Thyroid gland (tissue), 4 donors: ENCODE measurements at places on chromosomes 7 and 10.

GRCh38 chr10:111360260-111360925 is 283.6 kb downstream of the ADRA2A start:
- DNase-seq: peak; percentile 56

- DNase-seq: no peak
Observed at GRCh38 chr10:119777686-119778085, 51.8 kb downstream of the INPP5F start.

DNA sequence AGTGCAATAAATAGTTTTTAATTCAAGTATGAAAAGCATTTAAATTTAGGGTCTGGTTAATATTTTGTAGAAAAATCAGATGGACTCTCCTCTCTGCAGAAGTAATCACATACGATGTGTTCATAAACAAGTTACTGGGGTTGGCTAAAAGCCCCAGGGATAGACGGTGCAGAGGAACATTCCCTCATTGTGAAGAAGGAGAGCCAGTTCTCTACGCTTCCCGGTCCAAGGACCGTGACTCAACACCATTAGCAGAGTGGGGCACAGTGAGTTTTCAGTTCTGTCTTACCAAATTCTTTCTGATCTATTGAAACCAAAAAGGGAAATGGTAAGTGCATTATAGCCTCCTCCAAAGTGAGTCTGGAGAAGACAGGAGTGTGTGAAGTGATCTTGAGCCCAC is 327.8 kb downstream of the WDR37 start:
- DNase-seq: no peak

- no peak for DNase-seq
Observed at GRCh38 chr10:109475711-109476421, 447.4 kb downstream of the XPNPEP1 start.

- no peak for DNase-seq
Observed at GRCh38 chr7:51226916-51227535, 89.6 kb downstream of the COBL start.

- no peak for DNase-seq
Observed at GRCh38 chr7:54864663-54865062, 105.7 kb upstream of the SEC61G start.
